ENCODE measurements at places on chromosomes 2 and 18.

GRCh38 chr18:25825056-25825455 lies 265.4 kb downstream of the SS18 start:
- no peak for DNase-seq

DNA sequence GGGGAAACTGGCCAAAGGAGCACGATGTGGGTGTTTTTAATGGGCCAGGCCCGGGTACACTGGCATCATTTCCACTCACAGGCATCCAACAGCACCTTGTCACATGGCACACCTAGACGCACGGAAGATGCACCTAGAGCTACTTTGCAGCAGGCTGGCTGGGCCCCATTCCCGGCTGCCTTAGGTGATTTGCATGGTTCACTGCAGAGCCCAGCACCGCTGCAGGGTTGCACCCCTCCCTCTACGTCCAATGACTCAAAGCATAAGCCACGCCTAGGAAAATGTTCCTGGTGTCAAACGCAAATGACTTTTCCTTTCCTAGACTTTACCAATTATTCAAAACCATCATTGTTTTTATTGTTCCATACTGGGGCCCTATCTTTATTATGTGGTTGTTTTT lies 222.9 kb downstream of the EIPR1 start:
- no peak for DNase-seq

DNA sequence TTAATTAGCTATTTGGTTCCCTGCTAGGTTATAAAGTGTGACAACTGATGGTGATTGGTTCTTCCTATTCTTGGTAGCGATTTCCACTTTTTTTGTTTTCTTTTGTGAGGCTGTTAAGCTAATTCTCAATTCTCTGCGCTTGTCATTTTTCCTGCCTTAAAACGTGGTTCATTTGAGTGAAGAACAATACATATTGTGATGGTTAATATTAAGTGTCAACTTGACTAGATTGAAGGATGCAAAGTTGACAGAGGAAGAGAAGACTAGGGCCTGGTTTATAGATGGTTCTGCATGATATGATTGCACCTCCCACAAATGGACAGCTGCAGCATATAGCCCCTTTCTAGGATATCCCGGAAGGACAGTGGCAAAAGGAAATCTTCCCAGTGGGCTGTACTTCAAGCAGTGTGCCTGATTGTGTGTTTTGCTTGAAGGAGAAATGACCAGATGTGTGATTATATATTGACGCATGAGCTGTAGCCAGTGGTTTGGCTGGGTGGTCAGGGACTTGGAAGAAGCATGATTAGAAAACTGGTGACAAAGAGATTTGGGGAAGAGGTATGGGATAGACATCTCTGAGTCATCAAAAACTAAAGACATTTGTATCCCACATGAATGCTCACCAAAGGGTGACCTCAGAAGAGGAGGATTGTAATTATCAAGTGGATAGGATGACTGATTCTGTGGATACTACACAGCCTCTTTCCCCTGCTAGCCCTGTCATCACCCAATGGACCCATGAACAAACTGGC lies 39.4 kb upstream of the ZNF804A start:
- no peak for DNase-seq

- no peak for DNase-seq
Measured at GRCh38 chr2:241218131-241219029, 29.9 kb downstream of the ANO7 start.

DNA sequence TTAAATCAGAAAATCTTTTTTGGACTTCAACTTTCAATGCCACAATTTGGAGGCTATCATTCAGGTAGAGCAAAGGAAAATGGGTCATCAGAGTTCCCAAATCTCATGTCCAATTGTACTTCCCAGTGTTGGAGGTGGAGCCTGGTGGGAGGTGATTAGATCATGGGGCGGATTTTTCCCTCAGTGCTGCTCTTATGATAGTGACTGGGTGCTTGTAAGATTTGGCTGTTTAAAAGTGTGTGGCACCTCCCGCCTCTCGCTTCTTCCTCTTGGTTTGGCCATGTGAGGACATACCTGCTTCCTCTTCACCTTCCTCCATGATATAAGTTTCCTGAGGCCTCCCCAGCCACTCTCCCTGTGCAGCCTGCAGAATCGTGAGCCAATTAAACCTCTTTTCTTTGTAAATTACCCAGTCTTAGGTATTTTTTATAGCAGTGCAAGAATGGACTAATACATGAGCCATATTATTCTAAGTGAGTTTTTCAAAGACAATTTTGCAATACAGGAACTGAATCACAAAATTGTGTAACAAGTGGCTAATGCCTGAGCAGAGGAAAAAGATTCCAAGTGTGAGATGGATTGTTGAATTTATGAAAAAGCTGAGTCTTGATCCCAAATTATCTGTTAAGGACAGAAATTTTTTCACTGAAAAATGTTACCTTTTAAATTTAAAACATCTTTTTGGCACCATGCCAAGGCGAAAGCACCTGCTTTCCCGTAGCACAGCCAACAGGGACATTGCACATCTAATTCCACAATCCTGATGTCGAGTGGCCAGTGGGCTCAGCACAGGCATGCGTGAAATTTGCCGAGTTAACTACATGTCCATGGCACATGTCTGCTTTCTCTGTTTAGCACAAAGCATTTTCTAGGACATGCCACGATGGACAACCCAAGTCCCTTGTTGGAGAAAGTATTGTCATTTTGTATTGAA lies 150.9 kb downstream of the COL6A3 start:
- no peak for DNase-seq

DNA sequence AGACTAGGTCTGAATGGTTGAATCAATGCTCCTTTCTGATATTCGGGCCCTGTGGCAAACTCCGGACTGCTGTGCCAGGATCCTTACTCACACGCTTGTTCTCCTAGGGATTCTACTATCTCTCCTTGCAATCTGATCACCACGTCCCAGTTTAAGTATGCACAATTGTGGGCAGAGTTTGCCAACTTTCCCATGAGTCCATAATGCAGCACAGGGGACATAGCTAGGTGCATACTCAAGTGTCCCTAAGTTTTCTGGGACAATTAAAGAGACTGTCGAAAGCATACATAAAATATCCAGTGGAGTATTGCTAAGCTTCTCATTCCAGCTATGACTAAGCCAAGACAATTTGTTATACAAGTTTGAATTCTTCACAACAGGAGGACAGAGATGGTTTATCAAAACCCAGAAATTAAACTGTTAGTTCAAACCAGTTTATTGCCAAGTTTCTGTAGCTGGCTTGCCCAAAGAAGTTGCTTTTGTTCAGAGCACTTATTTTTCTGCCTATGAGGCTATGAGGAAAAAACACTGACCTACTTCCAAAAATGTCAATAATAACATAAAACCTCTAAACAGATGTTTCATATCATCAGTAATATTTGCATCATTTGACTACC lies 136.1 kb downstream of the EXOC6B start:
- DNase-seq, result no peak

DNA sequence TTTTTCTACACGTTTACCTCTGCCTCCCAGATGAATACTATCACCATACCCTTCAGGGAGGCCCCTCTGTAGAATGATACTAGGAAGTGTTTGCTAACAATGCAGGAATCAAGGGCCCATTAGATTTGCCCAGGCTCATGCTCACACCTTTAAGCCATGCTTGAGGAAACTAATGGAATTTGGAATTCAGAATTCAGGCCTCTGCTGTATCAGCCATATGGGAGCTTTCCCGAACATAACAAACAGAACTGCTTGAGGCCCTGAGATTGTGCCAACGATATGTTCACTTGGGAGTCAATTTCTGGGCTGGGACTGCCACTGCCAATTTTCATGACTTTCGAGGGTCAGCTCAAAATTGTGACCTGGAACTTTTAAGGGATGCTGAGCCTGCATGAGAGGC lies 282.5 kb downstream of the CLIP4 start:
- DNase-seq, result no peak

GRCh38 chr2:203893840-203894239 lies 26.3 kb downstream of the CTLA4 start:
- DNase-seq, result no peak

DNA sequence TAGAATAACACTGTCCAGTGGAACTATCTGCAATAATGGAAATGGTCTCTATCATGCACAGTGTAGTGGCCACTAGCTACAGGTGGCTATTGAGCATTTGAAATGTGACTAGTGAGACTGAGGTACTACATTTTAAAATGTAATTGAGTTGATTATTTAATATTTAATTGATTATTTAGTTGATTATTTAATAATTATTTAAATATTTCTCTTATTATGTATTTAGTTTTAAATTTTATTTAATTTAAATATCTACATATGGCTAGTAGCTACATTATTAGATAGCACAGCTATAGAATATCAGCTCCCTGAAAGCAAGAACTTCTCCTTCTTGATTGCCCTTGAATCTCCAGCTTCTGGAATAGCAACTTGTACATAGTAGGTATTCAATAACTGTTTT lies 12.8 kb upstream of the ZNF521 start:
- no peak for DNase-seq

DNA sequence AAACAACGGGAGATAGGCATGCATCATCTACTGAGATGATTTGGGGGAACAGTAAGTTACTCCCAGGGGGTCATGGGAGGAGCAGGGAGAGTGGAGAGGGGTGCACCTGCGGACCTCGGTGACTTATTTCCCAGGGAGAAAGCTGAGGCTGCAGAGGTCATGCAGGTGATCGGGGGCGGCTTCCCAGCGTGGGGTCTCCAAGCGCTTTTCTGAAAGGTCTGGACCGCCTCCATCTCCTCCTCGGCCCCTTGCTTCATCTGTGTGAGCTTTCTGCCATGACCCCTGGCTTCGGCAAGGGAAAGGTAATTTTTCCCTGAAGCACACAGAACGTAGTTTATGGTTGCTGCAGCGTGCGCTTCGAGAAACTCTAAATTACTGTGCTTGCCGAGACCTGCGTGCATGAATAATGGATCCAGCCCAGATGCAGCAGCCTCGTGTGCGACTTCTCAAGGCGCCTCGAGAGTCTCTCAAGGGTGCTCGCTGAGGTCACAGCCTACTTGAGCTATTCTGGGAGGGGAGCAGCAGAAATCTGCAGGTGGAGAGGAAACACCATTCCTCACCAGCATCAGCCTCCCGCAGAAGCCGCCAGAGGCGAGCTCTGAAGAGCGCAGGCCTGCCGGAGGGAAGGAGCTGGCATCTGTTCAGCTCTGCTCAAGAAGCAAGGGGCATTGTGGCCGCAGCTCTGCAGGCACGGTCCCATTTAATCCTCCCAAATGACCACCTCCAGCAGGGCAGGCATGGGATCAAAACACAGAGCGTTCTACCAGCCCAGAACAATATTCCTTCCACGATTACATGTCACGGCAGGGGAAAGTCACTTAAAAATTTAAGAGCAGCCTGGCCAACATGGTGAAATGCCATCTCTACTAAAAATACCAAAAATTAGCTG lies 308.4 kb upstream of the MYT1L start:
- DNase-seq, result no peak

DNA sequence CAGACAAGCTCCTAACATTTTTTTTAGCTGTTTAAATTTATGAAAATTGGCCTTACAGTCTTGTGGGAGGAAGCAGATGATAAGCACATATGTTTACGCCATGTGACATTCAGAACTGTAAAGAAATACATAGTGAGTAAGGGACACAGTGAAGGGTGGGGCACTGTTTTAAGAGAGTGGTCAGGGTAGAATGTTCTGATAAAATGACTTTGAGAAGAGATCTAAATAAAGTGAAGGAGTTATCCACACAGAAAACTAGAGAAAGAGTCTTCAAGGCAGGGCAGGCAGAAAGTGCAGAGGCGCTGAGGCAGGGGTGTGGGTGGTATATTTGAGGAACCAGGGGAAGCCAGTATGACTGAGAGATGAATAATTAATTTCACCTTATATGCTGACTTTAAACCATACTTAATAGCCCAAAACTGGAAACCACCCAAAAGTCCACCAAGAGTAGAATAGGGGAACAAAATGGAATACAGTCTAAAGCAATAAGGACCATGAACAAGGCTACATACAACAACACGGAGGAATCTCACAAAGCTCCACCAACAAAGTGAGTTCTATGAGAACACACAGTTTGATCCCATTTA lies 8.6 kb downstream of the MREG start:
- no peak for DNase-seq

DNA sequence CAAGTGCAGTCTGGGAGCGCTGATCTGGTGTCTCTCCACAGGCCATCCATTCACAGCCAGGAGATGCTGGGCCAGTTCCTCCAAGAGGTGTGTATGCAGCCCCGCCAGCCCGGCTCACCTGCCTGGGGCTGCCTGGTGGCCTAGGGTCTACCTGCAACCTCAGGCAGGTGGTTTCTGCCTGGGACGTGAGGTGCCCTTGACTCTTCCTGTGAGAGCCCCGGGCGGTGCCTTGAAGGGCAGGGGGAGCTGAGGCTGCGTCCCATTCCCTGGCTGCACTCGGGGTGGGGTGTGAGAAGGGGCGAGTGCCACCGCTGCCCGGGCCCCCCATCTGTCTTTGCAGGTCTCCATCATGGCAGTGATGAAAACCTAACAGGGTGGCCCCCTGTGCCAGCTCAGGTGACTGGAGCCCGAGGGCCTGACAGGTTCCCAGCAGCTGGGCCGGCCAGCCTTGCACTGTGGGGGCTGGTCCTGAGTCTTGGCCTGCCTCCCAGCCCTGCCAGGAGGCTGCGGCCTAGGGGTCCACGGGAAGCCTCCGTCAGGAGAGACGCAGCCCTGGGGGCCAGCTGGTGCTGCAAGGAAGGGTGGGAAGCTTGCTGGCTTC lies 11.9 kb downstream of the CAPN10 start:
- no peak for DNase-seq

GRCh38 chr2:15919716-15920434 lies 20.5 kb upstream of the MYCN start:
- no peak for DNase-seq

DNA sequence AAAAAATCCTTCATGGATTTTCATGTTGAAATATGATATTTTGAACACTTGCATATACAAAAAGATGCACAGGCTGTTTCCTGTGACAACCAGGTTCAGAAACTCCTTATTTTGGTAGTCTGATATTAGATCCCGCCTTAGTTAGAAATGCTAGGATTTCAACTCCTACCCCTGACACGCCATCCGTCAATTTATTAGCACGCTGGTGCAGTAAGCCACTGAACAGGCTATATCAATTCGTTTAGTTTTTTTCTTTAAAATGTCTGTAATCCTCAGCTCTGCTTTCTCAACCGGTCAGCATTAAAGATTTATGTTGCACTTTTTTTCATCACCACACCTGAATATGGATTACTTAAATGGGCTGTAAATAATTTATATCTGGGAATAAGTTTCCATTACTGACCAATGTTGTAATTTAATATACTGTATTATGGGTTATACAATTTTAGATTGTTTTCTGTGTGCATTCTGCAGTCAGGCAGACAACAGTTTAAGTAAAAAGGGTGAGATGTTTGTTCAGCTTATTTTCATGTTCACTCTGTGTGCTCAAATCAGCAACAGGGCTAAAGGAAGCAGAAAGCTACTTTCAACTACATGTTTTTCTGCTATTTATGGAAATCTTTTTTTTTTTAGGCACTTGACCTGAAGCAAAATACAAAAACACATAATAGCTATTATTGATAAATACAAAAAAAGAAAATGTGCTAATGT lies 227.7 kb downstream of the ARHGAP15 start:
- DNase-seq, result no peak

Measured in stimulated activated CD8-positive, alpha-beta memory T cell treated with anti-CD3 and anti-CD28 coated beads, Interleukin-15, amount 100 ng/mL, for 4 hours (primary cell).